ENCODE measurements at places on chromosomes 2 and 18.
A peak's percentile ranks its signal among the peaks of the same experiment; 100 is the strongest.

GRCh38 chr18:59114160-59114559 is 25.5 kb upstream of the SEC11C start:
- no peak for DNase-seq

GRCh38 chr2:169354244-169354643 is 8.1 kb downstream of the LRP2 start:
- no peak for DNase-seq

DNA sequence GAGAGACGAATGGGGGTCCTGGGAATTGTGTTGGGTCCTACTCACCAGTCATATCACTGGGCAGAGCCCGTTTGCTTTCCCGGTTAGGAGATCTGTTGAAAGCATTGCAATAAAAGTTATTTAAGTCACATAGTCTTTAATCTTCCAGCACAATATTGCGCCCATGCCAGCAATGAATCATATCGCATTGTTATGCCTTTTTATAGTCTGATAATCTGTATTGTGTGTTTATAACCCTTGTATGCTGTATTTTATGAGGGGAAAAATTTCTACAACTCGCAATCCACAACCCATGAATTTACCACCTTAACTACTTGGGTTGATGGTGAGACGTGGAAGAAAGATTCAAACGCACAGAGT is 211.9 kb upstream of the SMIM21 start:
- no peak for DNase-seq

- DNase-seq = no peak
These were observed 151.0 kb downstream of the ACOXL start for GRCh38 chr2:110883406-110883805.

GRCh38 chr2:114113518-114113917 is 223.6 kb downstream of the ACTR3 start:
- DNase-seq = no peak

- DNase-seq = peak; percentile 23
These were observed 597 bp downstream of the RNF103 start for GRCh38 chr2:86623043-86623493.

DNA sequence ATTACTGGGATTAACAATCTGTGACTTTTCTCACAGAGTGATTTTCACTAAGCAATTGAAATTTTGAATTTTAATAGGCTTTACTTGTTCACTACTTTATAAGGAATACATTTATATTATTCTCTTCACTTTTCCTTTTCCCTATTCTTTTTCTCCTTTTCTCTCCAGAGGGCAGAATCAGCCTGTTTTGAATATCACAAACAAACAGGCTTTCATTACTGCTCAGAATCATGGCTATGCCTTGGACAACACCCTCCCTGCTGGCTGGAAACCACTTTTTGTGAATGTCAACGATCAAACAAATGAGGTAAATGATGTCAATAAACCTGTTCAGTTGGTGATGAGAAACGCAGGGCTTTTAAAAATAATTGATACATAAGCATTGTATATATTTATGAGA is 35.3 kb downstream of the CPS1 start:
- no peak for DNase-seq

DNA sequence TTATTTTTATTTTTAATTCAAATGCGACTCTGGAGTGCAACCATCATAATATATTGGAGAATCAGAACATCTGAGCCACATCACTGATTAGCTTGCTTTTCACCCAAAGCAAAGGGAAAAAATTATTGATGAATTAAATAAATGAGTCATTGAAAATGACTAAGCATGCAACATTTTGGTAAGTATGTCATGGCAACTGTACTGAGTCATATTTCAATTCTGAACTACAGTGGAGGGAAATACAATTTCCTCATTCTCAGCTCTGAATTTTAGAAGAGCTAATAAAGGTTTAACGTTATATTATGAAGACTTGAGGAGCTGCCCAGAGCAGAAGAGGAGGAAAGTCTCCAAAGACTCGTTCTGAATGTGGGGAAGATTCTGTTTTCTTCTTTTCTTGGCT is 89.6 kb upstream of the CCDC68 start:
- DNase-seq = no peak

DNA sequence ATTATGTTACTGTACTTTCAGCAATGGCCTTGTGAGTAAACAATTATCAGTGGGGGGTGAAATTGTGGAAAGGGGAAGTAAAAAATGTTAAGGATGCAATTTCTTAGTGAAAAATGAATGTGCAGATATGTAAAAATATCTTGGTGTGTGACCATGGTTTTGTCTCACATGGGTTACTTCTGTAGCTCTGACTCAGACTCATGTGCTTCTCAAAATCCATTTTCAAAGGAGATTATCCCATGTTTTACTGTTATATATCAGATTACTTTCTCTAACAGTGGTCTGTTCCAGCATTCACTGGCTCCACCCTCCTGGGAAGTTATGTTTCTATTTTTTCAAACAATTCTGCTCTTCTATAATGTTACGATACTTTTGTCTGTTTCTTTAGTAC is 298.2 kb upstream of the COL3A1 start:
- DNase-seq = no peak

- no peak for DNase-seq
These were observed 124.2 kb upstream of the SATB2 start for GRCh38 chr2:199581935-199582360.

GRCh38 chr2:234211797-234212196 is 161.3 kb downstream of the SPP2 start:
- no peak for DNase-seq

- no peak for DNase-seq
These were observed 304.1 kb upstream of the TNP1 start for GRCh38 chr2:217163987-217164386.

DNA sequence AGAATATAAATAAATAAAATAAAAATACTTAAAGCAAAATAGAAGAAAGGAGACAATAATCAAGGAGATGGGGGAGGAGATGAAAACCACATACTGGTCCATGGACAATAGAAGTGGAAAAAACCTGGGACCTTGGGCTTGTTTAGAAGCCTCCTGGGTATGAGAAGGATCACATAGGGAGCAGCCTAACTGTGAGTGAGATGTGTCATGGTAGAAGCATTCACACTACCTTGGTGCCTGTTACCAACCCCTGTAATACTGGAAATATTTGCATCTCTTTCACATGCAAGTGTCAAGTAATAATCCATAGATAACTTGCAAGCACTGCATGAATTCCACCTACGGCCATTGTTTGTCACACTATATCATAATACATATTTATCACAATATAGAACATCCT is 23.2 kb upstream of the RNF103 start:
- DNase-seq = no peak

DNA sequence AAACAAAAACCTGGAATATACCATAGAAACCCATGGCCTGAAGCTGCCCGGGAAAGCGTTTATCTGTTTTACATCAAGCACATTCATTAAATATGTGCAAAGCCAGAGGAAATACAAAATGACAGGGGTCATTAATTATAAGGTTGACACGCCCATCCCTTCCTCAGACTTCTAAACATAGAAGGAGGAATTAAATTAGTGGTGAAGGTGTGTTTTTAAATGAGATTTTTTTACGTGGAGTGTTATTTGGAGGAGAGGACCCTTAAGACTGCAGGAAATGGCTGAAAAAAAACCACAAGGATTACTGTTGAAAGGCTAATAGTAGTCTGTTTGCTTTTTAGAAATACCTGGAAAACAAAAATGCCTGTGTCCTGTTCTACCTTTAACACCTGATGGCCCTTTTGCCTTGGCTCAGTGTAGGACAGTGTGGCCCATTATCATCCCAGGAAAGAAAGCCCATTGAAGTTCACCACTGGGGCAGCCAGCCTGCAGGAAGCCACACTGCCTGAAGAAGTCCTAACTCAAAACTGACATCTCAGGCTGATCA is 123.2 kb downstream of the EPHA4 start:
- no peak for DNase-seq

DNA sequence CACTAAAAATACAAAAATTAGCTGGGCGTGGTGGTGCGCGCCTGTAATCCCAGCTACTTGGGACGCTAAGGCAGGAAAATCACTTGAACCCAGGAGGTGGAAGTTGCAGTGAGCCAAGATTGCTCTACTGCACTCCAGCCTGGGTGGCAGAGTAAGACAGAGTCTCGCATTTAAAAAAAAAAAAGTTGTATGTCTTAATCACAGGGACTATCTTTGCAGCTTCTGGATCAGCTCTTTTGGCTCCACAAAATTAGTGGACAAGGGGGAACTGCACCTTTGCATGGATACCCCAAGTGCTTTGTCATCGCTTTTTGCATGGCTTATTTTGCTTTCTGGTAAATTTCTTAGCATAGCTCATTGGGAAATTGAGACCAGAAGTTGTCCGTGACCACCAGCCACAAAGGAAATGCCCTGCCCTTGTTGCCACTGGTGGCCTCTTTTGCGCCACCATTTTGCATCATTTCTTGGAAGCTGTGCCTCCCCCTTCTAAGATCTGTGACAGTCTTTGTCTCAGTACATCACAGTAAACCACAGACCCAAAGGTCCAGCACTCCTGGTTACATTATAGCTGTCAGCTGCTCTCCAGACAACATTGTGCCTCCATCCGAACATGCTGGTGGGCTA is 43.9 kb upstream of the PCBP1 start:
- no peak for DNase-seq

DNA sequence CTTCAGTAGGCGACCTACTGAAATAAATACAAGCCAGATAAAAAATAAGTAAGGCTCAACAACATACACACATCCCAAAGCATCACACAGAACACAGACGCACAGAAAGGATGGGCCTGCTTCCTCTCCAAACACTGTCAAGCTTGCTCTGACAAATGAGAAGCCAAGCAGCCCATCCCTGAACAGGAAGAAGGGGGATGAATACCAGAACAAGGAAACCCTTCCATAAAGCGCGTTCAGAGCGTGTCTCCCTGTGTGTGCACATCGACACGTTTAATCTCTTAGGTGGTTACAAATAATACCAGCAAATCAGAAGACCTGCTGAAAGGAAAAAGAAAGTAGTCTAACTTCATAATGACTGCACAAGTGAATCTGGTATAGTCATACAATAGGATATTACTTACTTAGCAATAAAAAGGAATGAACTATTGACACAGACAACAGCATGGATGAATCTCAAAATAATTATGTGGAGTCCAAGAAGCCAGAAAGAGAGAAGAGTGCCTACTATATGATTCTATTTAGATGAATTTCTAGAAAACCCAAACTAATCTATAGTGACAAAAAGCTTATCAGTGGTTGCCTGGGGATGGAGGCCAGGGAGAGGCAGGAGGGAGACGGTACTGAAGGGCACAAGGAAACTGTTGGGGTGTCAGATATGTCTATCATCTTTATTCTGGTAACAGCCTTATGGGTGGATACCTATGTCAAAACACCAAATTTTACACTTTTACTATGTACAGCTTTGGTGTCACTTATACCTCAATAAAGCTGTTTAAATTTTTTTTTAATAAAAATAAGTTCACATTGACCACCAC is 26.8 kb downstream of the MBOAT2 start:
- DNase-seq = no peak

- DNase-seq = no peak
These were observed 101.7 kb upstream of the FZD7 start for GRCh38 chr2:201931951-201932350.

- no peak for DNase-seq
These were observed 307.5 kb downstream of the GALR1 start for GRCh38 chr18:77557046-77557587.

DNA sequence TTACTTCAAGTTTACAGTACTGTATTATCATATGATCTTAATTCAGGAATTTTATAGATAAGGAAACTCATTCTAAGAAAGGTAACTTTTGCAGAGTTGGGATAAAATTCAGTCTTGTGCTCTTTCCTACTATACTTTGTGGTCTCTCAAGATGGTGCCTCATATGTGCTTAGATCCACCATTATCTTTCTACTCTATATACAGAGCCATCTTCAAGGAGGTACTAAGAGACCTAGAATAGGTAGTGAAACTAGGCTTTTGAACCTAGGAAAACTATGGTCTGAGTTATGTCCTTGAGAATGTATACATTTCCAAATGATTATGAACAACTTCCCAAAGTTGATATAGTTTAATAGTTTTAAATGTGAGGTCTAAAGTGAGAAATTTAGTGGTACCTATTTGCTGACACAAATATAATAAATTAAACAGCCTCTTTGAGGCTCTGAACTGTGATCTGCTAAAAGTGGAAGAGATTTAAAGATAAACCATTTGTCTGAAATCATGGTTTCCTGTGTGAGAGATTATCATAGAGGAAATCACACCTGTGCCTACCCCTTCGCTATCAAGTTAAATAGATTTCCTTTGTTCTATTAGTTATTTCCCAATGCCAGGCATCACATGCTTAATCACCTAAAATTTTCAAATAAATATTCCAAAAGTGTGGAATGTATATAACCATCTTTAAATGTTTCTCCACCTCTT is 27.2 kb downstream of the ACAA2 start:
- no peak for DNase-seq

- no peak for DNase-seq
These were observed 104.7 kb upstream of the UBXN4 start for GRCh38 chr2:135636982-135637381.

DNA sequence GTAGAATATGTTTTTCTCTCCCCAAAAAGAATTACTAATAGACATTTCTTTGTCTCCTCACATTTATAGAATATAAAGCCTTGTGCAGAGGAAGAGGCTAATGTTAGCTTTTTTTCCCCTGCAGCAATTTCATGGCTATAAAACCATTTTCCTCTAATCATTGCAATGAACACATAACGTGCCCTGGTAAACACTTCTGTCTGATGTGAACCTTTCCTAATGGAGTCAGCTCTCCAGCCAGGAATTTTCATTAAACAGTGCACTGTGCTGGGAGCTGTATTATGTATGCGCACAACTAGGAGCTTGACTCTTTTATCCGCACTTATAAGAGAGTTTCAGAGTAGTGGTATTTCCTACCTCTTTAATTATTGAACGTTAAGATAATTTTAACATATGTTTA is 63.9 kb upstream of the SPATS2L start:
- DNase-seq = no peak

GRCh38 chr2:74931940-74932339 is 26.5 kb upstream of the POLE4 start:
- no peak for DNase-seq

- DNase-seq = no peak
These were observed 10.0 kb upstream of the DGUOK start for GRCh38 chr2:73916666-73917065.

DNA sequence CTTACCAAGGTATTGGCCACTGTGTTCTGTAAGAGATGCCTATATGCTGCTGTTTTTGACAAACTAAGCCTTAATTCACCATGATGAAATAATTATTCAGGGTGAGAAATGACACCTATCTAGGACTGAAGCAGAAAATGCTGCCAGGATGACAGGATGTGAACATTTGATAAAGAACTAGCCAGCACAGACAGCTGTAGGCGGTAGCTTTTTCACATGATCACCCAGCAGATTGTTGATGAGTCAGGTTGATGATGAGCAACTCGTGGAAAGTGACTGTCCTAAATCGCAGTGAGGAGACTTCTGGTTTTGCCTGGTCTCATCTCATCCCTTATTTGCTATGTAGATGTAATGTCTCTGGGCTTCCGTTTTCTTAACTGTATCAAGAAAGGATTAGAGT is 144.1 kb downstream of the PRPF40A start:
- DNase-seq = no peak

Data from effector memory CD4-positive, alpha-beta T cell (primary cell).